NCI-H2171 treated with DMSO at 0.1 percent for 48 hours (cell line): ENCODE measurements at places on chromosomes 4 and X.
A peak's percentile ranks its signal among the peaks of the same experiment; 100 is the strongest.

DNA sequence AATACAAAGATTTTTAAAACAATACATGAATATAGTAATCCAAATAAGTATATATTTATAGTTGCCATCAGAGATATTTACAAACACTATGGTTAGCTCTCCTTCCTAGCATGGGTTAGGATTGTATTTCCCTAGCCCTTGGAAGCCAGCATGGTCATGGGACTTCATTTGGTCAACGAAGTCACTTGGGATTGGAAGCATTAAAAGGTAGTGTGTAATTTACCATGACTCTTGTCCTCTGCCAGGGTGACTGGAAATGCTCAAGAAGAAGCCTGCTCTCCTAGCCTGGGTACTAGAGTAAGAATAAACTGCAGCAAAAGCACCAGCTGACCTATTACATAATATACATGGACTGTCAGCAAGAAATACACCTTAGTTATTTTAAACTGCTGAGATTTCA lies 102.9 kb downstream of the COL25A1 start:
- DNase-seq = no peak

DNA sequence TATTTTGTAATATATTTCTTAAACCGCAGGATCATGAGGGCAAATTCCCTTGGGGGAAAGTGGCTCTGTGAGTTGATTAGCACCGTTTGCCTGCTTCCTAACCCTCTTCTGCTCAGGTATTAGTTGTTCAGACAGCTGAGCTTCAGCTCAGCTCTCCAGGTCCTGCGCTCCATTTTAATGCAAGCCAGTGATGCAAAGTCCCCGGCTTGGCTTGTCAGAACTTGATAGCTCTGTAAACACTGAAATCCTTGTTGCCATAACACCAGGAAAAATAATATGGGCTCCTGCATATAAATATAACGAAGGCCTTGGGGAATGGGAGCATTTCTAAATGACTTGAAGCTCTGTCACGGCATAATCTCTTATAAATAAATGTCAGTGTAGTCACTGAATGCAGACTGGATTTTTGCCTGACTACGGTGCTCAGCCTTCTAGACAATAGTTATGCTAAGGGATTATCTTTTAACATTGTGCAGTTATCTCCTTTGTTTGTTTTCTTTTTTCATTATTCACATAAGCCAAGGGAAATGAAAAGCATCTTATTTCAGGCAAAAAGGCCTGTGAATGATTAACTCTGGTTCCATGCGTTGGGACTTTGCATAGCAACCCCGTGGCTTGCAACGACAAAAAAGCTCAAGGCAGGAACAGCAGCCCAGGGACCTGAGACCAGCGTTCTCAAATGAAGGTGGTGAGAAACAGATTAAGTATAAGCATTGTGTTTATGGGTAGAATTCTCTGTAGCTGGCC lies 253.2 kb downstream of the SPRY1 start:
- peak; percentile 83 for DNase-seq

DNA sequence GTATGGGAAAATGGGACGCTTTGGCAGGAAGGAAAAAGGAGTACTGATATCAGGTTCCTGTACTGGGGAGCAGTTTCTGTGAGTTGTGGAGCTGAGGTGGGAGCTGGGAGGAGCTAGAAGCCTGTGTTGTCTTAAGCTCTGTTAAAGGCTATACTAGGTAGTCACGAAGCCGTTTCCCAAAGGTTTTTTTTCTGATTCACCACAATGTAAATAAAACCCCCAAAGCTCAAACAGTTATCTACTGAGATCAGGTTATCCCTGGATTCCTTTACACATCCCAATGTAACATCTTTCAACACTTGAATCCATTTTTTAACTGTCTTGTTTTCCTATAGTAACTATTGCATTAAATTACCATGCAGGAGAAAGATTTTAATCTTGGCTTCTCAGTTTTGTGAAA lies 297.4 kb upstream of the SFRP2 start:
- DNase-seq = no peak

DNA sequence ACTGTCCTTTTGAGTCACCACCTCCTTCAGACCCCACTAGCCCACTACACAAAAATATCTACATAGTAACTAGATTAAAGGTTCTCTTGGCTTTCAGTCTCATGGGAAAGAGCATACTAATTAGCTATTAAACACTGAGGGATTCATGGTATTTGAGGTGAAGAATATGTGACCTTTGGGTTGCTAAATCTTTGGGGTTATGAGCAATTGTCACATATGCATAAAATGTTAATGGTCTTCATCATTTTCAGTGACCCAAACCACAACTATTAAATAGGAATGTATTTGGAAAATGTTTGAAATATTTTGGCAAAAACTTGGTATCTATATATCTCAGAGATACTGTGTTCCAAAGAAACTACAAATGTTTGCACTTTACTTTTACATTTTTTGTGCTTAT lies 365.1 kb downstream of the MAGEB5 start:
- no peak for DNase-seq

GRCh38 chr4:41069257-41069656 lies 145.1 kb downstream of the APBB2 start:
- peak; percentile 44 for DNase-seq

DNA sequence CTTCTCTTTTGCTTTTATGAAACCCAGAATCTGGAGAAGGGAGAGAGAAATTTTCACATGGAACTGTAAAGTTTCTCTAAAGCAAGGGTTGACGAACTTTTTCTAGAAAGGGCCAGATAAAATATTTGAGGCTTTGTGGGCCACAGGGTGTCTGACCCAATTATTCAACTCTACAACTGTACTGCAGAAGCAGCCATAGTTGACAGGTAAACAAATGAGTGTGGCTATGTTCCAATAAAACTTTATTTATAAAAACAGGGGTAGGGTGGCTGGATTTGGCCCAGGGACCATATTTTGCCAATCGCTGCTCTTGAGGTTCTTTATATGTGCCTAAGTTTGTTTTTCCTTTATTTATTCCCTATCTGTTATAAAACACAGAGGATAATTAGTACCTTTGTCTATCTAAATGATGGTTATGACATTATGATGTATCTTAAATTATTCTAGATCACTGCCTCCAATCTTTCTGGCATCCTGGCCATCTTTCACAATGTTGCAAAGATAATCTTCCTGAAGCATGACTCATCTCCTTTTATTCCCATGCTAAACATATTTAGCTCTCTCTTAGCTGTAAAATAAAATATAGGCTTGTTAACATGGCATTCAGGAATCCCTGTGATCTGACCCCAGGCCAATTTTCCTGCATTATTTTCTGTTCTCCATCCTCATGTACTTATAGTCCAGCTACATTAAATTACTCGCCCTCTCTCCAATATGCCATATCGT lies 106.8 kb upstream of the CBLL2 start:
- DNase-seq = no peak

DNA sequence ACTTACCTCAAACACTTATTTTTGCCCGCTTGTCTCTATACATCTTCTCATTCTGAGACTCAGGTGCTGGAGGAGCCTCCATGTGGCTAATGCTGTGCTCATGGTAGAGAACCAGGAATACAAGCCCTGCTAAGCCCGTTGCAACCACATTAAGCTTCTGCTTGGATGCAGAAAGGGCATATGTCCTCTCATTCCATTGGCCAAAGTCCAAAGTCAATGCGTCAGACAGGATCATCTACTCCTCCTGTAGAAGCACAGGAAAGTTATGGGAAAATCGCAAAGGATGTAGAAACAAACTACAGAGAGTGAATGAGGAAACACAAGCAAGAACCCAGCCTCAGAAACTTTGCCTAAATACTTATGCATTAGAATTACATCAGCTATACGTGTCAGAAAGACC lies 124.5 kb upstream of the AGA start:
- no peak for DNase-seq

DNA sequence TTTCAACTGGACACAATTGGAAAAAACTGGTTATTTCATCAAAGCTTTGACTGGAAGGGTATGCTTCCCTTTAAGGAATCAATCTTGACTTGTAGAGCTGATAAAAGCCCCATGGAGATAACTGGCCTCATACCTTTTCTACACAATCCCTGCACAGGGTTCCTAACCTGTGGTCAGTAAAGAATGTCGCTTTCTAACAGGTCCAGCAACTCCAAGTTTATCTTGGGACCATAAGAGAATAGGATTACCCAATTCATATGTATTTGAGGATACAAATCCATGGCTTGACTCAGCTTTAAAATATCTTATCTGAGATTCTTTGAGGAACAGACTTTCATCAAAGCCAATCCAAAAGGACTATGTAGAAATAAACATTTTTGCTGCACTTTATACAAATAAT lies 1399.8 kb upstream of the PABPC4L start:
- no peak for DNase-seq

GRCh38 chr4:58935332-58935731 lies 1825.1 kb upstream of the IGFBP7 start:
- no peak for DNase-seq

DNA sequence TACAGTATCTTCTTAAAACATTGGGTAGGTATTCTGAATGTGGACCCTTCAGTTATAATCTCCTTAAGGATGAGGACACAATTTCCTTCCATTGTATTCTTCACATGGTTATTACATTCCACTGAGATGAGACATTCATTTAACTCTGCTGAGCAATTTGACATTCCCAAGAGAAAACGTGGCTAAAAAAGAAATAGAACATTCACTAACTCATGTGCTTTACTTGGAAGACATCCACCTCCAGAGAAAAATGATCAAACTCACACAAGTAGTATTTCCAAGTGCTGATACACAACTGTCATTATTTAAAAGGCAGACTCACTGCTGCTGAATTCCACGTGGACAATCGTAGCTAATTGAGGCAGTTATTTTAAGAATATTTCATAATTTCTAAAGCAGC lies 227.9 kb upstream of the ANKRD50 start:
- DNase-seq = no peak

GRCh38 chrX:6667048-6667768 lies 132.3 kb upstream of the VCX3A start:
- no peak for DNase-seq

- DNase-seq = no peak
Measured at GRCh38 chr4:26558166-26558895, 25.6 kb upstream of the TBC1D19 start.

GRCh38 chr4:38803833-38804653 lies 548 bp downstream of the TLR1 start:
- DNase-seq = no peak

GRCh38 chr4:104451573-104451972 lies 43.1 kb downstream of the CXXC4 start:
- DNase-seq = no peak

DNA sequence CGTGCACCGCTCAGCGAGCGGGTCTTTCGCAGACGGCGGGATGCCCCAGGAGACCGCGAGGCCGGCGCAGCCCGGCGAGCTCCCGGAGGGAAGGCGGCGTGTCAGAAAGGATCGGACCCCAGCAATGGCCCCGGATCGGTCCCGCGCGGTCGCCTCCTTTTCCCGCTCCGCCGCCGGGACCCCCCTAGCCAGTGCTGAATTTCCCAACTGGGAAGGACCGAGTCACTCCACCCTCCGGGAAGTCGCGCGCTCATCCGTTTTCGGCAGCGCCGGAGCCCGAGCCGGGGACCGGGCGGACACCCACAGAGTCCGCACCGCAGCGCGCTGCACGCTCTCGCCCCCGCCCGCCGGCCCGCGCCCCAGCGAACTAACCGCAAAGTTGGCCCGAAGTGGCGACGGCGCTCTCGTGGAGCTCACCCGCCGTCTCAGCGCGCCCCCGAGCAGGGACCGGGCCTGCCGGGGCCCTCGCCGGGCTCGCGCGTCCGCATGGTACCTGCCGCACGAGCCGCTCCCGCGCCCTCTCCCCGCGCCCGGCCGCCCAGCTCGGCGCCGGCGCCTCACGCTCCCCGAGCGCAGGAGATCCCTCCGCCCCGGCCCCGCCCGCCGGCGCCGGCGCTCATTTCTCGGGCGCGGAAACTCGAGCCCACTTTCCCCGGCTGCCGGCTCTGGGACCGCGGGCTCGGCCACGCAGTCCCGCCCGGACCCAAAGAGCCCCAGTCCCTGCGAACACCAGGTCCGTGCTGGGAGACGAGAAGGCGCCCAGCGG lies at the start of gene FAT1:
Gene FAT1 (minus strand): TSS at position 565 of the 766 bp plus-strand sequence. CDS start 14,029 bp downstream, outside the sequence.
- DNase-seq = no peak

DNA sequence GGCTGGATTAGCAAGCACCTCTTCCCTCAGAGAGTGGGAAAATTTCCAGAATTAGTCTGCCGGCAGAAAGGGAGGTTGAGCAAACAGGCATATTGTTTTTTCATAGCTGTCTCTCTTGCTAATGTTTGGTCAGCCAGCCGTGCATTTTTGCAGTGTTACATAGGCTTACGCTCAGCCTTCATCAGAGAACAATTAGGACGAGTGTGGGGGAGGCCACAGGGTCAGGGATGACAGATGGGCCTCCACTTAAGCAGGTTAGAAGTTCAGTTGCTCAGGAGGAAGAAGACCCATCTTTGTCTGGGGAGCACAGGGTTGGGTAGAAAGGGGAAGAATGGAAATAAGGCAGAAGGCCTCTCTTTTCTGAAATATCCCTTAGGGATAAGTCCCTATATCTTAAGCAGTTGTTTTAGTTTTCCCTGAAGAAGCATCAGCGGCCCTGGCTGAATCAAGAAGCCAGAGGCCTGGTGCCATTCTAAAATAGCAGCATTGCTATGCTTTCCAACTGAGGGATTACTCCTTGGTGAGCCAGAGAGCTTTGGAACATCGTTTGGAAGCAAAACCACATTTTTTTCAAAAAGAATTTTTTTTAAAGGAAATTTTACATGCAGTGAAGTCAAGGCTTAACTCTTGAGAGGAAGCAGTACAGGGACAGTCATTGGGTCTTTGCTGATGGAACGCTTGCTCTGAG lies 118.8 kb downstream of the SMIM20 start:
- DNase-seq = no peak

DNA sequence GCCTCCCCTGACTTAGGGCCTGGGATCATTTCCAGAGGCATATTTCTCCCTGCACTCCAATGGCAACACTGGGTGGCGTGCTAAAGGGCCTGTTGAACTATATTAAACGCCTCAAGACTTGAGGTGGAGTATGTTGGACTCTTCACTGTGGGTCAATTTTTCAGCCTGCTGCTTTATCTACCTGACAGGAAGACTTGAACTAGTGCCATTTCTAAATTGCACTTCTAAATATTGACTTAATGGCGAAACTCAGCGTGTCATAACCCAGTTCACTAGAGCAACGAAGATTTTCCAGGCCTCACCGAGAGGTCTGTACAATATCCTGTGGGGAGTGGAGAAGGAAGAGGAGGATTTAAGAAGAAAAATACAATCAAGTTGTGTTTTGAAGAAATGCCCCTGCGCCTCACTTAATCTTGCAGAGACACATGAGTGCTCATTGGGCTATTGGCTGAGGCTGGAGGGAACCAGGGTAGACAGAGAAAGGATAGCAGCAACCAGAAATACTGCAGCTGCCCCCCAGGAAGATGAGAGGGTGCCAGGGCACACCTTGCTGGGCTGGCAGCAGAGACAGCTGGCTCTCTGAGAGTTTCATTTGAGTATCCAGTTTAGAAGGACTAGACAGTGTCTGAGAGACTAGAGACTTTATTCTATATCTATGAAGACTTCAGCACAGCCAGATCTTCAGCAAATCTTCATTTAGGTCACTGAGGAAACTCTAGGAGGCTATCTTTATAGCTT lies 67.4 kb downstream of the ENPP6 start:
- DNase-seq = no peak

DNA sequence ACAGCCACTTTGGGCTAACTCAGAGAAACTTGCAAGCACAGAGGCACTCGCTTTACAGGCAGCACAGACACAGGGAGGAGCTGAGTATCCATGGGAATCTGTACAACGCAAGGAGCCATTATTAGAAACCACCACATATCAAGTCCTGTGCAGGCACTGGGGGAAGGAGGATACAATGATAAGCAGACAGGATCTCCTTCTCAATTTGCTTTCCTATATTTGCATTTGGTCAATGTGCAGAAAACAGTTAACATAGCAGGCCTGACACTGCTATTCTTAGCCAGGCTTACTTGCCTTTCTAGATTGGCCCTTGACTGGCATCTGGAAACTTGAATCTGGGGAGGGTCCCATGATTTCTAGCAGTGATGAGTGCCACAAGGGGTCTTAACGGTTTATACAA lies 65.8 kb downstream of the TEC start:
- DNase-seq = no peak
